ENCODE measurements at places on chromosomes 1 and 21. TPM values are rescaled to one million over a fixed set of nuclear protein-coding genes. Genes with fewer than 3 reads are reported as not detected.
A peak's percentile ranks its signal among the peaks of the same experiment; 100 is the strongest.

DNA sequence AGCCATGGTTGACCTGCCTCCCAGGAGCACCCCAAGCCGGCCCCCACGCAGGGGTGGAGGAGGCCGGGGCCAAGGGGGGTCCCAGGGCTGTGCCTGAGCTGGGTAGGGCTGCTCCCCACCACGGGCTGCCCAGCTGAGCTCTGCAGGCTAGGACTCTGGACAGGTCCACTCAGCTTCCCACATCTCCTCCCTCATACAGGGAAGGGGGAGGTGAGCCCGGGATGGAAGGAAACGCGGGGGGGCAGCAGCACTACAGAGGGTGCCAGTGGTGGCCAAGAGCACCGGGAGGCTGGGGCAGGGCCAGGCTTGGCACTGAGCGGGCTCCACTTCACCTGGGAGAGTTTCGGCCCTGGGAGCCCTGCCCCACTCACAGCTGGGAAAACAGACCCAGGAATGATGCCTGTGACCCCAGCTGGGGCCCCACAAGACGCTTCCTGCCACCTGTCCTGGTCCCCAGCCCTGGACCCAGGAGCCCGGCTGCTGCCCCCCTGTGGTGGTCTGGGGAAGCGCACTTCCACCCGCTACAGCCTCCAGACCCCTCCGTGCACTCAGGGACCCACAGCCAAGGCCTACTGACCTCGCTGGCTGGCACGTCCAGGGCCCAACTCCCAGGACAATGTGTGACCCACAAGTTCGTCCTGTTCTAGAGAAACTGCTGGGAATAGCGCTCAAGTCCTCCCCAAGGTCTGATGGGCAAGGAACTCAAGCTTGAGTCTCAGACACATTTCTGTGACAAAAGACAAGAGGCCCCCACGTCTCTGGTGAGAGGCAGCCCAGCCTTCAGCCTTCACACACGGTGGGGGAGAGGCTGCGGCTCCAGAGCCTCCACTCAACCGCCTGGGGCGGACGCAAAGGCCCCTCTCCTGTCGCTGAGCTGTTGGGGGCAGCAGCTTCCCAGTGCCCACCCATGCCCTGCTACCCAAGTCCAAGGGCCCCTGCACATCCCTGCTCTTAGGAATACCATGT is 3.0 kb downstream of the AURKAIP1 start:
- peak; percentile 81 for DNase-seq

GRCh38 chr1:204814166-204814884 is 56.3 kb upstream of the NFASC start:
- DNase-seq = no peak

- no peak for DNase-seq
These were observed 21.2 kb upstream of the LRRC8C start for GRCh38 chr1:89611721-89612120.

DNA sequence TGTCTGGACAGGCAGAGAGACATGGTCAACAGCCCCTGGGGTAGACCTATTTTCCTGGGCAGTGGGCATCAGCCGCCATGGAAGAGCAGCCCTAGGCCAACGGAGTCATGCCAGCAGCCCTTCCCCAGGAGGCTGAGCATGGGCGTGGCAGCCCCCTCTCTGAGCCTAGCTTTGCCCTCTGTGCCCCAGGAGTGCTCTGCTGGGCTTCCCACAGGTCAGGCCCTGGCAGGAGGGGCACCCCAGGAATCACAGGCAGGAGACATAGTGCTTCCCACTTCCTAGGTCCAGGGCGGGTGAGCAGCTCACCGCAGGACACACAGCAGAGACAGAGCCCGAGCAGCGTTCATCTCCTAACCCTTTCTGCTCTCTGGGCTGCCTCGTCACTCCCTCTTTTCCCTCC is 132.8 kb downstream of the GLIS1 start:
- no peak for DNase-seq

DNA sequence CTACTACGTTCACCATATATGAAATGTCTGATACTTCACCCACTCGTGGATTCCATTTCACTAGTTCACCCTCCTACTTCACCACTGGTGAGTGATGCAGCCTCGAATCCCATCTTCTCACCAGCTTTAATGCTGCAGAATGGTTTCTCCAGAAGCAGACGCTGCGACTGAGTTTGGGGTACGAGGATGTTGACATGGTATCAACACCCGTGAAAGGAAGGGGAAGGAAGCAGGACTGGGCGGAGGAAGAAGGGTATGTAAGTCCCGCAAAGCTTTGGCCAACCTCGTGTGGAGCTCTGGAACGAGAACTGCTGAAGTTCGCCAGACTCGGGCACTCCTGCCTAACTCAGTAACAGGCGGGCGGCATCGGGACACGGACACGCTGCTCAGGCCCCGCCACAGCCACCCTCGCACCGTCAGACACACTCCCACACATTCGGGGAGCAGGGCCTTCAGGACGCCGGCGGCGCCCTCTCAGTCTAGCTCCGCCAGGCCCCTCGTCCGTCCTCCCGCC is 833 bp upstream of the DIP2A start:
- DNase-seq = peak; percentile 49

DNA sequence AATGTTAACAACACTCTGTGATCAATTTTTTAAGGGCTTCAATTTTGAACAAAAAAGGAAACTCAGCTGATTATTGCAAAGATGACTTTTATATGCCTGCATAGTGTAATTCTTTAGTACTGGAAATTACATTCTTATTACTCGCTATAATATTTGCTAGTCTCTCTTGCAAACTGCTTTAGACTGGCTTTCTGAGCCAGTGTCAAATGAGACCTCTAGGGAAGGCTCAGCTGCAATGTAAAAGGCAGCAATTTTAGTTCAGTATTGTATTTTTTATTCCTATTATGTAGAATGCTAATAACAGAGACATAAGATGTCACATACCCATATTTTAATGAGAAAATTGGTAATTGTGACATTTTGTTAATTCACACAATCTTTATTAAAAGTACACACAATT is 338.1 kb upstream of the LYPLAL1 start:
- no peak for DNase-seq

GRCh38 chr1:226779561-226779960 is 40.5 kb upstream of the ITPKB start:
- DNase-seq = no peak

GRCh38 chr1:87147851-87148250 is 180.8 kb upstream of the LMO4 start:
- DNase-seq = no peak

- DNase-seq = no peak
These were observed 21.3 kb upstream of the FCRL2 start for GRCh38 chr1:157798211-157798610.

- no peak for DNase-seq
These were observed 231.5 kb upstream of the ST6GALNAC5 start for GRCh38 chr1:76635784-76636183.

CD244 gene
- 0.37 TPM for total RNA-seq

MEX3A gene
- total RNA-seq = 0.34 TPM

INSRR gene
- total RNA-seq = 0.20 TPM

KRTAP6-3 gene
- total RNA-seq = not detected
